Smooth muscle cell of the pulmonary artery (primary cell): ENCODE measurements at places on chromosomes 12 and 14. TPM values are rescaled to one million over a fixed set of nuclear protein-coding genes. Genes with fewer than 3 reads are reported as not detected.

Gene SDSL
- 4.9 and 6.9 TPM in 2 replicates for total RNA-seq

Gene PLEKHD1
- under 0.01 and 0.07 TPM in 2 replicates for total RNA-seq

Gene KLRC2
- total RNA-seq = not detected in 2 replicates

Gene OLR1
- 0.33 TPM in 1 of 2 replicates, not detected in the other for total RNA-seq

Gene OR6C3
- total RNA-seq = not detected in 2 replicates

Gene KRT3
- not detected in 2 replicates for total RNA-seq

Gene ALDH1L2
- total RNA-seq = 58.2 and 63.5 TPM in 2 replicates

Gene KCNJ8
- total RNA-seq = 9.1 and 16.6 TPM in 2 replicates
